Activated CD8-positive, alpha-beta memory T cell treated with anti-CD3 and anti-CD28 coated beads for 1 hour (primary cell): ENCODE measurements at places on chromosomes 4 and X.

DNA sequence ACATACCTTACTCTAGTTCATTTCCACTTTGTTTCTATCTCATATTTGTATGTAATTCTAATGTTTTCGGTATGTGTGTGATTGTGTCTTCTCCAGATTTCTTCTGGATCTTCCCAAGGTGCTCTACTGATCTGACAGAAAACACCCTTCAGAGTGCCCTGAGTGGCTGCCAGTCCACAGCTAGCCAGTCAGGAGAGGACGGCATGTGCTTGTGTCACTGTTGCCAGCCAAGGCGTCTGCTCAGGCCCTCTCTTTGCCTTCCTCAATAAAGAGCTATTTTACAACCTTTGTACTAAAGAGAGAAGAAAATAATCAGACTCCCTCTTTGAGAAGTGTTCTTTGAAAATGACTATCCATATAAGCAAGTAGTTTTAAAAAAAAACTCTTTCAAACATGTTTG is 29.0 kb downstream of the CD99L2 start:
- no peak for DNase-seq

GRCh38 chr4:3308691-3309090 is 15.9 kb downstream of the RGS12 start:
- DNase-seq, result no peak

DNA sequence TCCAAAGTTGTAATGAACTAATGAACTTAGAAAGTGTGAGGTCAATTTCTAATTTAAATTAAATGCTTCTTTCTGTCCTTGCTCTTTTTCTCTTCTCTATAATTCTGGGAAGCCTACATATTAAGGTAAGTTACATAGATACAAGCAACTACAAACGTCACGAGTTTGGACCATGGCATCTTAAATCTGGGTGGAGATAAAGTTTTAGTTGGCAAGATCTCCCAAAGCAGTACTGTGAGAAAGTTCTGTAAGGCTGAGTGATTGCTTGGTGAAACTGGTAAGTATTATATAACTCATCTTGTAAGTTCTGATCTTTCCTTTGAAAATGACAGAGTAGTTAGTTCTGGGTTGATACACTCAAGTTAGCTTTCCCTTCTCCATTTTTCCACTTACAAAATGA is 125.7 kb upstream of the CBR4 start:
- no peak for DNase-seq

GRCh38 chr4:54140287-54140686 is 40.3 kb downstream of the GSX2 start:
- DNase-seq, result no peak

DNA sequence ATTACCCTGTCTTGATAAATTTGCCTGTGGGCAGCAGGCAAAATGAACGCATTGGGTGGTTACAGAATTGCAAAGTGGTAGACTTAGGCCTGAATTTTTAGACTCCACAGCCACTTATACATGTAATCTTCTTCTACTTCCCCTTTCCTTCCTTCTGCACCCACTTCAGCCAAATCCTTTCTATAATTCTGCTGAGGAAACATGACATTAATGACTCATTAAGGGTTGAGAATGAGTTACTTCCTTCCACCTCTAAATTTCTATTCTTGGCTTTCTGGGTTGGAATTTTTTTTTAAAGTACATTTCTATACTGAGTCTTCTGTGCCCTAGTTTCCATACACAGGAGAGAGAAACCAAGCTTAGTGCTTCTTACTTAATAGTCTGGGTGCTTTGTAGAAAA is 10.1 kb downstream of the PAPSS1 start:
- DNase-seq, result no peak

DNA sequence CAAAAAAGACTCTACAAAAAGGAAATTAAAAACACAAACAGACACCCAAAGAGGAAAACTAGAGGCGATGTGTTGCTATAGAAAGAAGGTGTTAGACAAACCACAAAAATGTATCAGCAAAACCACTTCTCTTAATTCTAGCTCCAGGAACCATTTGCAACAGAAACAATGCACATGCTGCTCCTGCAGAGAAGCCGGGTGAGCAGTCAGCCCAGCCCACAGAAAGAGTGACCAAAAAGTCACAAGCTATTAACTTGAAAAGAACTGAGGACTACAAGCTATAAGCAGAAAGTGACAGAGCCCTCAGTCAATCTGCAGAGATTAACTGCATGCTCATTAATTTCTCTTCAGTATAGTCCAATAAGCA is 96.2 kb upstream of the KLHL13 start:
- no peak for DNase-seq

GRCh38 chr4:5750052-5750945 is 39.3 kb downstream of the EVC start:
- DNase-seq, result no peak

DNA sequence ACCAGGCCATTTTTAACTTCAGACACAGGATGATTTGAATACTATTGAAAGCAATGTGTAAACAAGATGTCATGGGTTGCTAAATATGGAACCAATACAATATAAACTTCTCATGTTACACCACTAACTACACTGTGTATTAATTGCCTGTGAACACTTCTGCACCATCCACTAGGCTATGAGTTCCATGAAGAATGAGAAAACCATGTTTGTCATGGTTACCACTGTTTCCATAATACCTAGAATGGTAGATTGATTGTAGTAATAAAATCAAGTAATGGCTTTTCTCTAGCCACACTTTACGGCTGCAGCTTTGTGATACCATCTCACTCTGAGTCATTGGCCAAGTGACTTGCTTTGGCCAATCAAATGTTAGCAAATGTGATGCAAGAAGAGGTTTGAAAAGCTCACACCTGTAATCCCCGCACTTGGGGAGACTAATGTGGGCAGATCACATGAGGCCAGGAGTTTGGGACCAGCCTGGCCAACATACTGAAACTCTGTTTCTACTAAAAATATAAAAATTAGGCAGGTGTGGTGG is 19.9 kb upstream of the CYBB start:
- DNase-seq, result no peak

DNA sequence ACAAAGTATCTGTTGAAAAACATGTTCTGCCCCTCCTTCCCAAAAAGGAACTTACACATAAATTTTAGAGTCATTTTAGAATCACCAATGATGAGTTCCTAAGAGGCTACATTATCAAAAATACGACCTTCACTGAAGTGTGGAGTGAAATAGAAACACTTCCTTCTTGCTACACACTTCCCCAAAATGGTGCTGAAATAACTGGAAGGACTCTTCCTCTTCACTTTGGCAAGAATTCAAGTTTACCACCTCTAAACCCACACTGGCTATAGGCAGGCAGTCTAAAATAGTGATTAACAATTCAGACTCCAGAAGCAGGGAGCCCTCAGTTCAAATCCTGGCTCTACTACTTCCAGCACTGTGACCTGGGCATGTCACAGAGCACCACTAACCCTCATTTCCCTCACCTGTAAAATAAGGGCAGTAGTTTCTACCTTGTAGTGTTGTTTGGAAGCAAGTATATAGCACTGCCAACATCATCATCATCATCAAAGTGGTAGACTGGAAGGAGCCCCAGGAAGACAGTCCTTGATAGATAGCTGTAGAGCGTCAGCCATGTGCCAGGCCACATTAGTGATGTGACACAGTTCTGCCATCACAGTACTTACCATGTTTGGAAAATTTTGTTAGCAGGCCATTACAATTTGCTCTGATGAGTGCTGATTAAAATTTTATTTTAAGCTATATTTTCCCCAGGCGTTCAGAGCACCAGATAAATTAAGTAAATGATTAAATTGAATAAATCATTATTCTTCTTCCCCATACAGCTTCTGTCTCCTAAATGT is 103.3 kb downstream of the PARM1 start:
- no peak for DNase-seq

DNA sequence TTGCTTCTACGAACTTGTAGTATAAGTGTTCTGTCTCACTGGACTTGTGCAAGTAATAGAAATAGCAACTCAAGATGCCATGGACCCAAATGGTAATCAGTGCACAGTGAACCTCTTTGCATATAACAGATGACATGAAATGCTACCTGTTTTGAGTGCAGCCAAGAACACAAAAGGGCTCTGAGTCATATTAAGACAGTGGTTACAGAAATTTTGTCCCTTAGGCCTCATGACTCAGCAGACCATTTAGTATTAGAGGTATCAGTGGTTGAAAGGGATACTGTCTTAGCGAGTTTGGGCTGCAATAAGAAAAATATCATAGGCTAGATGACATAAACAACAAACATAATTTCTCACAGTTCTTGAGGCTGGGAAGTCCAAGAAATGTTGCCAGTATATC is 502.9 kb upstream of the PCDH10 start:
- no peak for DNase-seq

DNA sequence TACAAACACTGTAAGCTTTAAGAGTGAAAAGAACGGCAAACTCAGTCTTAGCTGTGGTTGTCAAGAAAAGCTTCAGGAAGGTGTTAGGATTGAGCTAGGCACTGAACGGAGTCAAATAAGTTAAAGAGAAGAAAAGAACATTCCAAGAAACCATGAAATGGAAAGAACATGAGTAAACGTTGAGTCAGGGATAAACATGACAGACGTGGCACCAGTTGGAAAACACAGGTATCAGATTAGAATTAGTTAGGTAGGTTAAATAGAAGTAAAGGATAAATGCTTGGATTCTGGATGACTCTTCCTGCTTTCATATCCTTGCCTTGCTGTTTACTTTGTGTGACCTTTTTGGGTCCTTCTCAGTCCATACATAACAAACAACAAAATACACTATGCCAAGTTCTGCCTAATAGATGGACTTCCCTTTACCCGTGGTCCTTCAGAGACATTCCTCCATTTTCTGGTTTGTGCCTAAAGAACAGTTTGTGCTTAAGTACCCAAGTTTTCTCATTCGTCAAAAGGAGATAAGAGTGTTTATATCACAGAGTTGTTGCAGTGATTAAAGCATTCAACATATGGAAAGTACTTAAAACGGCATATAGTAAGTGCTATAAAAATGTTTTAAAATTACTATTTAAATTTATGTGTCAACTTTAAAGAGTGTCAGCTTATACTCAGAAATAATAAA is 446.9 kb downstream of the TMA16 start:
- DNase-seq, result no peak

DNA sequence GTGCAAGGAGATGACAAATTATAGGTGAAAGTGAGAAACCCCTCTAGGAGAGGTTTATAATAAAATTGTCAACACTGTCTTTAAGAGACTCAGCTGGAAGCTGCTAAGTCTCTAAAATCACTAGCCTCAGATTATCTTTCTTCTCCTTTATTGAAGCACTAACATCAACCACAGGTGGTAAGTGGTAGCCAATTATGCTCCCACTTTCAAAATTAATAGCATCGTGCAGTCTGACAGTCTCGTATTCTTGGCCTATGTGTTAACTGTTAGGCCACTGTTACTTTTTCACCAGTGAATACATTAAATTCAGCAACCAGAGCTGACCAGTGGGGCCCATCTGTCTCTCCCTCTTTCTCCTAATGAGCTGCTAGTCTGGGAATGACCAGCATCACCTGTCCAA is 674.1 kb downstream of the RAPGEF2 start:
- no peak for DNase-seq

DNA sequence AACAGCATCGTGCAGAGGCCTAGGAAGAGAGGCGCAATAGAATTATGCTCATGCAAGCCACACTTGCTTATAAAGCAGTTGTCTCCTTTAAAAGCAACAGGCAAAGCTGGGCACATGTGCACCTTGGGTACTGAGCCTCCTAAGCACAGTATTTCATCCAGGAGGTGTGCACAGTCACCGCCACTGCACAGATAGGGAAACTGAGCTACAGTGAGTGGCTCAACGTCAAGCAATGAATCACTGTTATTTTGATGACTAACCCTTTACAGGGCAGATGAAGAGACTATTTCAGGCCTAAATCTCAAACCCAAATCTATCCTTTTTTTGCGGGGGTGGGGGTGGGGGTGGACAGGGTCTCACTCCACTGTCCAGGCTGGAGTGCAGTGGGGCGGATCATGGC is 42.3 kb downstream of the BCOR start:
- DNase-seq, result no peak

GRCh38 chrX:114924856-114925255 is 92.6 kb downstream of the IL13RA2 start:
- DNase-seq, result no peak

DNA sequence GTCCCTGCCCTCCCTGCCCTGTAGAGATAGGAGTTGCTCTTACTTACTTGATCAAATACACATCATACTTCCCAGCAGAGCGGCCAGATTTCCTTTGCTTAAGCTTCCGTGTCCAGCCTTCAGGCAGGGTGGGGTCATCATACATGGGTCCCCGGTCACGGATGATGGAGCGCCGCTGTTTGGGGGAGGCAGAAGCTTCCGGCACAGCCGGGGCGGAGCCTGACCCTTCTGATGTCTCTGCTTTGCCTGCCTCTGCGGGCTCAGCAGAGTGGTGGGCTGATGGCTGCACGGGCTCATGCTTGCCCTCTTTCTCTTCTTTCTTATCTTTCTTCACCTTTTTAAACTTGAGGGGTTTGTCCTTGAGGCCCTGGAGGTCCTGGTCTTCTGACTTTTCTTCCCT is 12.5 kb upstream of the IRAK1 start:
- DNase-seq, result no peak

DNA sequence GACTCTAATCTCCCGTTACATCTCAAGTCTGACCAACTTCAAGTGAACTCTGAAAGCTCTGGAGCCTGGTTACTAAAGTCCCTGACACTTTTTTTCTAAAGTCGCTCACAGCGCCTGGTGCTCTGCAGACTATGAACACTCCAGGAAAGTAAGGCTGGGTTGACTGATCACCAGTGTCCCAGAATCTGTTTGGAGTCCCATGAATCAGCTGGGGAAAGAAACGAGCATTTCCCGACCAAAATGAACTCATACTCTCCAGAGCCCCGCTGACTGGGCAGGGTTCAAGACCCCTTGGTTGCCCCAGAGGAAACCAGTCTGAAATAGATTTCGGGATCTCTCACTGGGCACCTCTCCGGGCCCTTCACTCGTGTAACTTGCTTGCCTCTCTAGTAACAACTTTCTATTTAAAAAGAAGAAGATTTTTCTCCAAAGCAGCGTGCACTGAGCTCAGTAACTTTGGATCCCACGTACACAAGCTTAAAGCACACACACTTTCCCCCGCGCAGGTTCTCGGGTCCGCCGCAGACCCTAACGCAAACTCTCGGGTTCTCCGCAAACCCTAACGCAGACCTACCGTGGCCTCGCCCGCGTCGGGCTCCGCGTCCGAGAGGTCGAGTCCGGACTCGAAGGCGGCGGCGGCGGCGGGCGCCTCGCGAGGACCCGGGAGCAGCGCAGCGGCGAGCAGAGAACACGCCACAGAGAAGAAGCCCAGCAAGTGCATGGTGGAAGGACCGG is 964 bp downstream of the VEGFC start:
- DNase-seq, result no peak

DNA sequence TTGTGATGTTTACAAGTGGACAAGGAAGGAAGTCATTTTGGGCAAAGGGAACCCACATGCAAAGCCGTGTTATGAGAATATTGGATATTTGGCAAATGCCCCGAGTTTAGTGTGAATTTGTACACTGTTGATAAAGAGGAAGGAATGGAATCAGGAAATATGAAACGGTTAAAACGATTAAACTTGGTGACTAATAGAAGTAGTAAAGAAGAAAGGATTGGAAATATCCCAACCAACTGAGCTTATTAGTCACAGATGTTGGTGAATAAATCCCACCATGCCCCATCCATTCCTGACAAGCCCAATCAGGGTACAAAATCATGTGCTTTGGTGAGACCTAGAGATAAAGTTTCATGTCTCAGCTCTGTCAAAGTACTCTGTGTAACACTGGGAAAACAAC is 22.0 kb downstream of the ARHGAP24 start:
- no peak for DNase-seq

- DNase-seq, result no peak
Measured at GRCh38 chr4:79897174-79897573, 175.9 kb downstream of the ANTXR2 start.

GRCh38 chr4:117968606-117969005 is 65.7 kb upstream of the NDST3 start:
- no peak for DNase-seq
